ENCODE measurements at places on chromosomes 4 and X.

- DNase-seq, result no peak
Measured at GRCh38 chr4:98148856-98149255, 5.6 kb upstream of the STPG2 start.

DNA sequence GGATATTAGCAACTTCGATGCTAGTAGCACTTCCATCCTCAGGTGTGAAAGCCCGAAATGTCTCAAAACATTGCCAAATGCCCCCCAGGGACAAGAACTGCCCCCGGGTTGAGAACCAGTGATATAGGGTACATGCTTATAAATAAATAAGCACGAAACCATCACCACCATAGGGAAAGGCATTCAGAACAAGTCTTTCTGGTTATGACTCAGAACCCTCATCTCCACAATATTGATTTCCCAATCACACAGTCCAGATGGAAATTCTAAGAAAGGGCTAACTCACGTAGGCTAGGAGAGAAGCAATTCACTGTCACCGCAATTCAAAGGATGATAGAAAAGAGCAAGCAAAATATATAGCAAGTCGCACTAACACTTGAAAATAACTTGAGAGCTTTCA lies 84.8 kb downstream of the ANOS1 start:
- no peak for DNase-seq

- no peak for DNase-seq
Measured at GRCh38 chrX:80578517-80579105, 158.4 kb downstream of the TENT5D start.

DNA sequence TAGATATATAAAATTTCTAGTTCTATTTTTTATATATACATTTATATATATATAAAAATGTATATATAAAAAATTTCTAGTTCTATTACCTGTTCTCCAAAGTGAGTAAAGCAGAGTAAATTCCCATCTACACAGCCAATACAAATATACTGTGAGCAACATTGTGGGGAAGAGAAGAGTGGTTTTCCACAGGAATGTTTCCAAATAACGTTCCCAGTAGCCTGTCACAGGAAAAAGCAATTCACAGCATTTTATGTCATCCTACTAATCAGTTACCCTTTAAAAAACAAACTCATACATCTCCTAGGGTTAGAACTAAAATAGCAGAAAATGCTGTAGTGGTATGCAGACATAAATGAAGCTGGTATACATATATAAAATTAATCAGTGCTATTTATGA lies 44.5 kb downstream of the AASDH start:
- no peak for DNase-seq

DNA sequence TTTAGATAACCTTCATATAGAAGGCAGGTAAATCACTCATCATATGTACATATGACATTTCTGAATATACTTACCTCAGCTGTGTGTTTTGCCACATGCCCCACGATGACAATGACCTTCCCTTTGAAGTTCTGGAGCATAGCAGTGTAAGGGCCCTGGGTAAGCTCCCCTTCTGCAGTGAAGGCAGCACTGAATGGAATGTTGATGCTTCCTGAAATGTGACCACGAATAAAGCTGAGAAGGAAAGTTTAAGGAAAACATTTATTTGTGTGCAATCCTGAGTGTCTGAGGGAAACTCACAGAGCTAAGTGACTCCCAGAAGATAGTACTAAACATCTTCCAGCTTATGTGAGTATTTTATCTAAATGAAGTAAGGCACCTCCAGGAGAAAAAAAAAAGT lies 200.1 kb downstream of the NPNT start:
- DNase-seq, result no peak

GRCh38 chr4:77385124-77385969 lies 220.3 kb upstream of the CXCL13 start:
- DNase-seq, result peak; percentile 52

DNA sequence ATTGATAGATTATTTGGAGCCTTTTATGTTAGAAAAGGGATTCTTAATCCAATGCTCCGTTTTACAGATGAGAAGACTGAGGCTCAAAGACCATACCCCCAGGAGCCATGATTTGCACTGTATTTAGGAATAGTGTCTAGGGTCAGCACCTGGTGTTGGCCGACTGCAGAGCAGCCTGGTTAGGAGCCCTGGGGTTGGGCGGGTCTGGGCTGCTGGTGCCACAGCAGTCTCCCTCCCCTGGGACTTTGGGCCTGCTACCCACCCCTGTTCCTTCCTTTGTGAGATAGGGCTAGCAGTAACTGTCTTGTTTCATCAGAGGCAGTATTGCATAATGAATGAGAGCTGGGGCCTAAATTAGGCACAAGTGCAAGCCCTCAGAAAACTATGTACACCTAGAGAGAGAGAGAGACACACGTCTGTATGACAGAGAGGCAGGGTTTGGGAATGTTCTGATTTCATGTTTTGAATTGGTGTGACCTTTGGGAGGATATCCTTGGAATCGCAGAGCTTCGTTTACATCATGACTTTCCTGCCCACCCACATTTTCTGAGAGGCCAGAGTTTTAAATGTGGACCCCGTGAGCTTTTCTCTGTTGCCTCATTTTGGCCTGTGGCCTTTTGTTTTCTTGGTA lies 111.7 kb downstream of the PTTG2 start:
- no peak for DNase-seq

DNA sequence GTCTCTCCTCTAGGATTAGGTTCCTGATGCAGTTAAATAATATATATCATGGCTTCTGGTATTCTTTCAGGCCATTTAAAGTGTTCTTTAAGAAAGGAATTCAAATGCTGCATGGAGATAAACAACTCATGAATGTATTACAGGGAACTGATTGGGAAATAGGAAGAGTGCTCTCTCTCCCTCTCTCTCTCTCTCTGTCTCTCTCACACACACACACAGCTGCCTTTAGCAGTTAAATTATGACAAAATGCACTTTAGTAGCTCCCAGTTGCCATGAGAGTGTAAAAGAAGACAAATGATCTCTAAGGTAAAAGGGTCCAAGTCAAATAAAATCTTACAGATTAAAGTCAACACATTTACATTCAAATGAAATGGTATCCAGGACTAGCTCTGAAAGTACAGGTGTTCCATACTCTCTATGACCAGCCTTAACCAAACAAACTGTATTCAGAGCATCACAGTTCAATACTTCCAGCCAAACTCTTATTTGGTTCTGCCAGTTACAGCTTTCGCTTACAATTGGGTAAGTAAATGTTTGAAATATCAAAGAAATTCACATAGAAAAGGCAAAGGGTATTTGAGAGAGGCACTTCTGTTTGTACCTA lies 94.7 kb upstream of the CXXC4 start:
- DNase-seq, result no peak

All from stimulated activated CD4-positive, alpha-beta T cell treated with anti-CD3 and anti-CD28 coated beads, Interleukin-2, amount 100 ng/mL, for 48 hours (primary cell).